HT1080 (cell line): ENCODE measurements at places on chromosomes 1 and 21.

DNA sequence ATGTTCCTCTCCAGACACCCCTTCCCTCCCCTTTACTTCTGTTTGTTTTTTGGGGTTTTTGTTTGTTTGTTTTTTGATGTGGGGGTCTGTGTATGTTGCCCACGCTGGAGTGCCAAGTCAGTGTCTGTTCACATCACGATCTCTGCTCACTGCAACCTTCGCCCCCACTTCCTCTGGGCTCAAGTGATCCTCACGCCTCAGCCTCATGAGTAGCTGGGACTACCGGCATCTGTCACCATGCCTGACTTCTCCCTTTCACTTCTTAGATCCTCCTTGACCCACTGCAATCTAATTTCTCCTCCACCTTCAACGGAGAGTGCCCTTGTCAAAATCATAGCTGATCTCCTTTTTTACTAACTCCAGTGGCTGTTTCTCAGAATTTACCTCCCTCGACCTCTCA is 100.7 kb upstream of the KIF26B start:
- DNase-seq = no peak

DNA sequence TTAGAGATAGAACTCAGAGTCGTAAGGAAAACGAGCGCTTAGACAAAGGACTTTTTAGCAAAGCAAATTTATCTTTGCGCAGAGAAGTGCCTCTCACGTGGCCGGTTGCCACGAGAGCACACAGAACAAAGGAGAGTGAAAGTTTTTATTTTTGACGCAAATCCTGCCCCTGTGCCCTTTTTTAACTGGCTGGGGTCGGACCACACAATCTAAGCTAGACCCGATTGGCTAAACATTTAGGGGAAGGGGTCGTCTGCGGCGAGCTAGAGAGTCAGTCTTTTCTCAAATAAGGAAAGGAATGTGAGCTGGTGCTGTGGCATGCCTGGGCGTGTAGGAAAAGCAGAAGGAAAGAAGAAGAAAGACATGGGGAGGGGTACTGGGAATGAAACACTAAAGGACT is 2.4 kb downstream of the KRTAP10-2 start:
- no peak for DNase-seq

GRCh38 chr1:187110351-187110750 is 281.6 kb downstream of the PLA2G4A start:
- no peak for DNase-seq

DNA sequence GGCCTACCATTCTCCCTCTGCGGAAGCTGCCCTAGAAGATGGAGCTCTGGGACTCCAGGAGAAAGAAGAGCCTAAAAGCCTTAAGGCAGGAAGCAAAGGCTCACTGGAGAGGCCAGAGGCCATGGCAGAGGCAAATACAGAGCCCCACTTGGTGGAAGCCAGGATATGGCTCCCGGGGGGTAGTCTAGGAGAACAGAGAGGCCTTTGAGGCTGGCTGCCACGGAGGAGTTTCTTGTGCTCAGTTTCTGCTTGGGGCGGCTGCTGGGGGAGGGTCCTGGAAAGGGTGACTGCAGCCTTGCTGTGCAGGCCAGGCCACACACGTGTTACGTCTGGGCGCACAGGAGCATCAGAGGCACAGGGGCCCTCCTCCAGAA is 5.4 kb downstream of the CC2D1B start:
- DNase-seq = no peak

DNA sequence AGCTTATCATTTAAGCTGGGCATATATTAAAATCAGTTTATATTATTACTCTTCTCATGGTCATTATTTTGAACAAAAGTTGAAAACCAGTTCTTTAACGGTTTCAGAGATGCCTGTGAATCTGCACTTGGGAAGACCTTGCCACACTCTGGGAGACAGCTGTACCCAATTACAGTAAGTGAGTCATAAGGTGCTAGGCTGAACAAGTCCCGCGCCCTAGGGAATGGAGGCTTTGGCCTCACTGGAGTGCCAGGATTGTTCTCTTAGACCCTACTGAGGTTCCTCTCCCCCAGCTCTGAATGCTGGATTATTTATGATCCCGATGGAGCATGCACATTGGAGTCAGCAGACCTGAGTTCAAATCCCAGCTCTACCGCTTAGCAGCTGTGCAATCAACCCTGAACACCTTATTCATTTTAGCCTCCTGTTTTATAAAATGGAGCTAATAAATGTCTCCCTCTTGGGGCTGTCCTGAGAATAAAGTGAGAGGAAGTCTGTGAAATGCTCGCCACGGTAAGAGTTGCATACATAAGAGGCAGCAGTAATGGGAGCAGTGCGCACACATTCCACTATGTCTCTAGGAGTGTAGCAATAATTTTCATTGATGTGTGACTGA is 266.2 kb downstream of the FOXD2 start:
- DNase-seq = peak; percentile 32
